ENCODE measurements at places on chromosomes 13 and 19.

DNA sequence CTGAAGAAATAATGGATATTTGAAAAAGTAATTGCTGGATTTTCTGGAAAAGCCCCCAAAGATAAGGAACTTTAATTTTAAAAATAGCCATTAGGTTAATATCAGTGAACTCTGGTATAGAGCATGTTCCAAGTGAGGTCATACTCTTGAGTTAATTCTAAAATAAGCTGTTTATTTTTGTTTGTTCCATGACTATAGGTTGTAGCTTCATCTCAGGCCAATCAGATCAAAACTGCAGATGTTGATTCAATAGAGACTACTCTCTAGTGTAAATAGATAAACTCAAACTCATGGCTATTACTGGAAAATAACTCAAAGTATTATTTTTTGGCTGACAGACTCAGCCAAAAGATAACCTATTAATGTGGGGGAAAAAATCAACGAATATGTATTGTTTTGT, 815.1 kb downstream of the DIAPH3 start:
- DNase-seq, result no peak

GRCh38 chr13:113112893-113113845, 7.6 kb downstream of the F7 start:
- DNase-seq, result no peak

DNA sequence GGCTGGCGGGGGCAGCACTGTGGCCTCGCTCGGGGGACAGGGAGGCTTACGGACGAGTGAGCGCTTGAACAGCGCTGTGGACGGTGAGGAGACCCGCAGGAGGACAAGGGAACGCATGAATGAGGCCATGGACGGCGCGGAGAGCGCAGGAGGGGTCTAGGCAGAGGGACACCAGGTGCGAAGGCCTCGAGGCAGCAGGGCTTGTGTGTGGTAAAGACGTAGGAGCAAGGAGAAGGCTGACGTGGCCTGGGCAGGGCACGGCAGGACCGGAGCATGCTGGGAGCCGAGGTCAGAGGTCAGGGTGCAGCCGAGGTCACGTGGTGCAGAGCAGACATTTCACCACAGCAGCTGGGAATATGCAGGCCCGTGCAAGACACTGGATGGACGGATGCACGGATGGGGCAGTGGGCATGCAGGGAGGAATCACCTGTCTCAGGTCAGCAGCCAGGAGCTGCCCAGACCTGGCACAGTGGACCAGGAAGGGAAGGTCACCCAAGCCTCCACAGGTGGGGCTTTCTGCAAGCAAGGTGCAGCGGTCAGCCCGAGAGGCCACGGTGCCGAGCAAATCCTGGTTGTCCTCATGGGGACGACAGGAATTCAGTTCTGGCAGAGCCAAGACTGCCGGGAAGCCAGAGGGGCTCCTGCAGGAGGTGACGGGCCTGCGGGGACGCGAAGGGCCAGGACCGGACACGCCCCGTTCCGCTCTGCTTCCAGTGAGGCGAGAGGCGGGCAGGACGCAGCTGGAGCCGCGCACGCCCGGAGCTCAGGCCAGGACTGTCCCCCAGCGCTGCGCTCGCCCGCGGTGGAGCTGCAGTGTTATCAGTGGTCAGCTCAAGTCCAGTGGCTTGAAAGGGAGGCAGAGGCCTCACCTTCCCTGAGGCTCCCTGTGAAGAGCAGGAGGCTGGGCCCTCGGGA, 72.2 kb downstream of the RASA3 start:
- DNase-seq, result no peak

GRCh38 chr19:38252941-38253691, 3.1 kb downstream of the PPP1R14A start:
- DNase-seq, result no peak

DNA sequence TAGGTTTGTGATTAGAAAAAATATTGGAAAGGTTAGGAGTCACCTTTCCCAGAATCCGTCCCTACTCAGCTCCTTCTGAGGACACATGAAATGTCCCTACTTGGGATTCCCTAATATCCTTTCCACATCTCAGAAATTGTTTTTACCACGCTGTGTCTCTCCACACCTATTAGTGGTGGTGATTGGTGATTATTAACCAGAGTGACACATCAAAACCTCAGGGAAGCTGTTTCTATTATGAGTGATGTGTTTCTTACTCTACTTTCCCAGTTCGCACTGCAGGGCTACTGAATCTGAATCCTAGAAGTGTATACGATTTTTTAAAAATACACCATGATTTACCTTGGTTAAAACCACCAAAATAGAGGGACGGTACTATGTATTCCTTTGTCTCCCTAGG, 460.8 kb downstream of the TBC1D4 start:
- DNase-seq, result no peak

- no peak for DNase-seq
These were observed 50.5 kb downstream of the KATNAL1 start for GRCh38 chr13:30256713-30257467.

DNA sequence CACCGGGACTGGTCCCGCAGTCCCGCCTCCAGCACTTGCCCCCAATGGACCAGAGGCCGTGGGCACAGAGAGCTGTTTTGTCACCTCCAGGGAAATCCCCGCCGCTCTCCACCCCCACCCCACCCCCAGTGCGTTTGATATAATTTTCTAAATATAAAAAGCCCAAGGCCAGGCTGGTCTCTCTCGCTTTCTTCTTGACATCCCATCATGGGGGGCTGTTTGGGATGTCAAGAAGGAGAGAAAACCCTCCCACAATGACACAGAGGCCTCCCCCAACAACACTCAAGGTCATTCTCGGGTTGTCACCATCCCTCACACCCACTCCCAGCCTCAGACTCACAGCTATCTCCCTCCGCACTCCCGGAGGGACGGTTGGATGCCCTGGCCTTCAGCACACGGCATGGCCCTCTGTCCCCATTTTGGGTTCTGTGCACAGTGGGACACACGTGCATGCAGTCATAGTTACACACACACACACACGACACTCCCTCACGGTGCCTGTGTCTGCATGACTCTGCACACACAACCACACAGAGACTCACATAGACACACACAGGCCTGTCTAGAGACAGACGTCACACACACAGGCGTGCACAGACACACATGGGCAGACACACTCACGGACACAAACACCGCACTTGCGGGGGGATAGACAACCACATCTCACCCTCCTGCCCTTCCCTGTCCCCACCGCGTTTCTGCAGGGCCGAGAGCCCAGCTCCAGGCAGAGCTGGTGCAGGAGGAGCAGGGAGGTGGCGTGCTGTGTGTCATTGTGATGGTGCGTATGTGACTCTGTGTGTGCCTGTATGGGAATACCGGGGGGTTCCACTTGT, 4.8 kb upstream of the NFIC start:
- no peak for DNase-seq

- no peak for DNase-seq
These were observed 2216.7 kb upstream of the PCDH20 start for GRCh38 chr13:63632321-63632720.

GRCh38 chr19:40265763-40266099, 19.4 kb downstream of the AKT2 start:
- no peak for DNase-seq

DNA sequence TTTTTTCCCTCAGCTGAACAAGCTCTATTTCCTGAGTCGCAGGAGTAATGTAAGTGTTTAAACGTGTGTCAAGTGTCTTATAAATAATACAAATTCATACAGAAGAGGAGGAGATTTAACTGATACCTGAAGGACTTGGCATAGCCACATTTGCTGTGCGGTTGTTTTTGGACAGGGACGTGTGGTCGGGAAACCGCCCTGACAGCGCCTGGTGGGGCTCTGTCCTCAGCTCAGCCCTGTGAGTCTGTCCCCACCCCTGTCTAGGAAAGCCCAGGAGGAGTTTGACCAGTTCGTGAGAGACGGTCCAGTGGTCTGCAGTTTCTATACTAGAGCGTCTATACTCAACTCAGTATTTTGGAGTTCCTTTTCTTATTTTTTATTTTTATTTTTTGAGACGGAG, 16.7 kb downstream of the ZIC2 start:
- no peak for DNase-seq

DNA sequence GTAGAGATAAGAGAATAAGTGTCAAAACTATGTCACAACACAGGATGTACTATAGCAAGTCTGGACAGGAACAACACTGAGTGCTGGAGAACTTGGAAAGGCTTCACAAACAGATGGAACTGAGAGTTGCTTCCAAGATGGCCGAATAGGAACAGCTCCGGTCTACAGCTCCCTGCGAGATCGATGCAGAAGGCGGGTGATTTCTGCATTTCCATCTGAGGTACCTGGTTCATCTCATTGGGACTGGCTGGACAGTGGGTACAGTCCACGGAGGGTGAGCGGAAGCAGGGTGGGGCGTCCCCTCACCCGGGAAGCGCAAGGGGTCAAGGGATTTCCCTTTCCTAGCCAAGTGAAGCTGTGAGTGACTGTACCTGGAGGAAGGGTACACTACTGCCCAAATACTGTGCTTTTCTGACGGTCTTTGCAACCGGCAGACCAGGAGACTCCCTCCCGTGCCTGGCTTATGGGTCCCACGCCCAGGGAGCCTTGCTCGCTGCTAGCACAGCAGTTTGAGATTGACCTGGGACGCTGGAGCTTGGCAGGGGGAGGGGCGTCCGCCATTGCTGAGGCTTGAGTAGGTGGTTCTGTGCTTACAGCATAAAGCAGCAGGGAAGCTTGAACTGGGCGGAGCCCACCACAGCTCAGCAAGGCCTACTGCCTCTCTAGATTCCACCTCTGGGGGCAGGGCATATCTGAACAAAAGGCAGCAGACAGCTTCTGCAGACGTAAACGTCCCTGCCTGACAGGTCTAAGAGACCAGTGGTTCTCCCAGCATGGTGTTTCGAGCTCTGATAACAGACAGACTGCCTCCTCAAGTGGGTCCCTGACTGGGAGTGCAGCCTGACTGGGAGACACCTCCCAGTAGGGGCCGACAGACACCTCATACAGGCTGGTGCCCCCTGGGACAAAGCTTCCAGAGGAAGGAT, 46.0 kb downstream of the USP12 start:
- DNase-seq, result no peak

DNA sequence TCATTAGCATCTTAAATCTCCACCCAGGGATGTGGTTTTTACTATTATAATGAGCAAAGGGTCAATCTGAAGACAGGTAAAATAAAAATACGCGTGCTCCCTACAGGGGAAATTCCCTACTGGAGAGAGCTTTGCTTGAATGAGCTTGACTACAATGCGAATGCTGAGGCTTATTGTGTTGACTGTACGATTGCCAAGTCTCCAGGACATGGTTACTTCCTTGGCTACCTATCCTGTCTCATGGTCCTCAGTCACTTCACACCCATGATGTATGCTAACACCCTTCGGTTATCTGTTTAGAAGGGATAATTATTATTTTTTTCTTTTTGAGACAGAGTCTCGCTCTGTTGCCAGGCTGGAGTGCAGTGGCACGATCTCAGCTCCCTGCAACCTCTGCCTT, 61.7 kb downstream of the ZNF627 start:
- no peak for DNase-seq

DNA sequence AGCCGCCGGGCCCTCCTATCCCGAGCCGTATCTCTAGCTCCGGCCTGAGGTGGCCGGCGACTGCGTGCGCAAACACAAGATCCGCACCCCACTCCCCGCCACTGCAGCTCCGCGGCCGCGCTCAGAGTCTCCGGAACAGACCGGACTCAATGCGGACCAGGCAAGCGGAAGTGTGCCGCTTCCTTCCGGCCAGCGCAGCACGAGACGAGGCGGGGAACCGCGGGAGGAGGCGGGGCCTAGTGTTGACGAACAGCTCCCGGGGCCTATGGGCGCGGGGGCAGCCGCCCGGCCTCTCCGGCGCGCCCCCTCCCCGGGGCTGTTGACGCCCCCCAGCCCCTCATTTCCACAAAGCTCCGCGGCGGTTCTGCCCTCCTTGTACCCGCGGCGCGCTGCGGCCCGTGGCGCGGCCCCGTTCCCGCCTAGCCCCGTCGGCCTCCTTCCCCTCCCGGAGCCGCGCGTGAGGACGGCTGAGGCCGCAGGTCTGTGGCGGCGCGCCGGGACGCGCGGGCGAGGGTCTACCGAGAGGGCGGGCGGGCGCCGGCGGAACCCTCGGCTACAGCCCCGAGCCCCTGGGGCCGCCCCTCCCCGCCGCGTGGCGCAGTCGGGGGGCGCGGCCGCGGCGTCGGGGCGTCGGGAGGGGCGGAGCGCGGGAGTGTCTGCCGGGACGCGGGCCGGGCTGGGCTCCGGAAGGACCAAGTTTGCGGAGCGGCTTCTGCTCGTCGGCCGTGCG, at the start of gene DPY19L3:
Gene DPY19L3 (plus strand): TSS at position 340 of the 730 bp plus-strand sequence. CDS start 2,484 bp downstream, outside the sequence.
- peak; percentile 85 for DNase-seq

- no peak for DNase-seq
These were observed 55.5 kb upstream of the SERP2 start for GRCh38 chr13:44318161-44318560.

DNA sequence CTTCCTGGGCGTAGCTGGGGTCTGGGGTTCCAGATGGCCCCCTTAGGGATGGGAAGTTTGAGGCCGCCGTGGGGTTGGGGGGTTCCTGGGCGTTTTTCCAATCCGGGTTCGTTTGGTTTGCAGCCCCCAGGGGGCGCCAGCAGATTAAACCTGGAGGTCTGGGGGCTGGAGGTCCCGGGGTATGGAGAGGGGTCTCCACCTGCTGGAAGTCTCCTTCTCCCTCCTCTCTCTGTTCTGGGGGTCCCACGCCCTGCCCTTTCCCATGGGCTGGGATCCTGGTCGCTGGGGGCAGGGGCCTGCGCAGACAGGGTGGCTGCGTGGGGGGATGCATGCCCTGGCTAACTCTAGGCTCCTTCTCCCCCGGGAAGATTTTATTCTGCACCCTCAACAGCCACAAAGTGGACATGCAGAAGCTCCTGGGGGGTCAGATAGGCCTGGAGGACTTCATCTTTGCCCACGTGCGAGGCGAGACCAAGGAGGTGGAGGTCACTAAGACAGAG, 899 bp downstream of the GIPC3 start:
- DNase-seq, result peak; percentile 83

- no peak for DNase-seq
These were observed 54.0 kb upstream of the TPM4 start for GRCh38 chr19:16022251-16022650.

GRCh38 chr19:399370-399769, 9.6 kb downstream of the C2CD4C start:
- no peak for DNase-seq

GRCh38 chr19:51508059-51508733, 6.6 kb upstream of the SIGLEC12 start:
- no peak for DNase-seq

GRCh38 chr13:104267206-104267811, 1201.1 kb upstream of the SLC10A2 start:
- DNase-seq, result no peak

DNA sequence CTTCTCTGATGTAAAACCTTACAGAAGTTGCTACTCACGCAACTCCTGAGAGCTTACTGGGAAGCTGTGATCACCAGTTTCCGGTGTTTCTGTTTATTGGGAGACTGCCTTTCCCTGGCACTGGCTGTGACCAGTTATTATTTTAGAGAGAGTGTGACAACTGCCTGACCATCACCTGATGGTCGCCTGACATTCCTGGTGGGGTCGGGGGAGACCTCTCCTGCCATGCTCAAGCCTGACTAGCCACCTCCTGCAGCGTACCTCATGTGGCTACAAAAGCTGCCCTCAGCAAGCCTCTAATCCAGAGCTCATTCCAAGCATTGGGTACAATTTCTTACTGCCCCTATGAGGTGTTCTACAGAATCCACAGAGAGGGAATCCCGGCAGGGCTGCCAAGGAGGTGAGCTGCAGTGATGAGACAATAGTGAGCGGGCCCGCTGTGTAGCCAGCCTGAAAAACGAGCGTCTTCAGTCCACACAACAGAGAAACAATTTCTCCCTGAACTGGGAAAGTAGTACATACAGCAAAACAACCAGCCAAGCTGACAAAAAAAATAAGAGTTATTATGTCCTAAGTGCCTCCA, 28.7 kb downstream of the GJA3 start:
- no peak for DNase-seq

- DNase-seq, result no peak
These were observed 18.4 kb downstream of the BSPH1 start for GRCh38 chr19:47973529-47973928.
